ENCODE measurements at places on chromosomes 7 and 10. TPM values are rescaled to one million over a fixed set of nuclear protein-coding genes. Genes with fewer than 3 reads are reported as not detected.

GRCh38 chr10:1598393-1599153, 138.8 kb downstream of the ADARB2 start:
- no peak for DNase-seq

GRCh38 chr7:107690611-107691010, 30.0 kb downstream of the SLC26A4 start:
- no peak for DNase-seq

DNA sequence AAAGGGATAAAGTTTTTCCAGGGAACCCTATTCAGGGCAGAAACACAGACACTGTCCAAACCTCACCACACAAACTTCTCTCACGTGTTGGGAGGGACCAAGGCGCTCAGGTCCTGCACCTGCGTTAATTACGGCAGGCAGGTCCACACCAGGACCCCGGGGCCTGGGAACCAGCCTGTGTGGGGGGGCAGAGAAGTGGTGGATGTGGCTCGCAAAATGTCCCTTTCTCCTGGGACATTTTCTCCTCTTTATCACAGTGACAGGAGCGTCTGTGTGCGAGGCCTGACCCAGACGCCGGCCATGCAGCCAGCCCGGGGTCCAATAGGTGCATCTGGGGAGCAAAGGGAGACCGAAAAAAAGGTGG, 73.4 kb upstream of the ZNF722 start:
- no peak for DNase-seq

Gene CHRM2
- 3.2 TPM for polyA plus RNA-seq

- peak; percentile 76 for DNase-seq
Observed at GRCh38 chr10:47384148-47384921, at the start of gene ZNF488. ZNF488 (minus strand) TSS chr10:47384293; CDS start chr10:47368829, 15,464 bp downstream.

DNA sequence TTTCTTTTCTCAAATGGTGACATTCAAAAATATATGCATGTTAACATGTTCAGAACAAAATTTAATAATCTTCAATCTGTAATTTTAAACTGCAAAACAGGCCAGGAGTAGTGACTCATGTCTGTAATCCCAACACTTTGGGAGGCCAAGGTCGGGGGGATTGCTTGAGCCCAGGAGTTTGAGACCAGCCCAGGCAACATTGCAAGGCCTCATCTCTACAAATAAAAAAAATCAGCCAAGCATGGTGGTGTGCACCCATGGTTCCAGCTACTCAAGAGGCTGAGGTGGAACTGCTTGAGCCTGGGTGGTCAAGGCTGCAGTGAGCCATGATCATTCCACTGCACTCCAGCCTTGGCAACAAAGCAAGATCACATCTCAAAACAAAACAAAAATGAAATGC, 394.3 kb downstream of the PARD3 start:
- no peak for DNase-seq

Gene NPSR1
- not detected for polyA plus RNA-seq

Gene STEAP1B
- polyA plus RNA-seq = 1.0 TPM

DNA sequence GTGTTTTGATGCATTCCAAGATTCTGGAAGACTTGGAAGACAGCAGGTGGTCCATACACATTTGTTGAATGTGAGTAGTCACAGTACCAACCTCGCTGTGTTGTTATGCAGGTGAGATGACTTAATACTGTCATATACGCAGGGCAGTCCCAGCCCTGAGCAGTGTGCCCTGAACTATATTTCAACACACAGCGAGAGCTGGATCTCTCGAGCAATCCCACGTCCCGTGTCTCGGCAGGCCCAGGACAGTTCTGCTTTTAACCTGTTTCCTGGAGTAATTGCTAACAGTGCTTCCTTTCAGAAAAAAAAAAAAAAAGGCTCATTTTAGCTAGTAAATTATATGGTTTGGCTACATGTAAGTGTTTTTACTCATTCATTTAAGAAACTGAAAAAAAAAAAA, 179.7 kb downstream of the PRKCQ start:
- no peak for DNase-seq
